NCI-H345 (cell line): ENCODE measurements at places on chromosomes 2 and 18.

DNA sequence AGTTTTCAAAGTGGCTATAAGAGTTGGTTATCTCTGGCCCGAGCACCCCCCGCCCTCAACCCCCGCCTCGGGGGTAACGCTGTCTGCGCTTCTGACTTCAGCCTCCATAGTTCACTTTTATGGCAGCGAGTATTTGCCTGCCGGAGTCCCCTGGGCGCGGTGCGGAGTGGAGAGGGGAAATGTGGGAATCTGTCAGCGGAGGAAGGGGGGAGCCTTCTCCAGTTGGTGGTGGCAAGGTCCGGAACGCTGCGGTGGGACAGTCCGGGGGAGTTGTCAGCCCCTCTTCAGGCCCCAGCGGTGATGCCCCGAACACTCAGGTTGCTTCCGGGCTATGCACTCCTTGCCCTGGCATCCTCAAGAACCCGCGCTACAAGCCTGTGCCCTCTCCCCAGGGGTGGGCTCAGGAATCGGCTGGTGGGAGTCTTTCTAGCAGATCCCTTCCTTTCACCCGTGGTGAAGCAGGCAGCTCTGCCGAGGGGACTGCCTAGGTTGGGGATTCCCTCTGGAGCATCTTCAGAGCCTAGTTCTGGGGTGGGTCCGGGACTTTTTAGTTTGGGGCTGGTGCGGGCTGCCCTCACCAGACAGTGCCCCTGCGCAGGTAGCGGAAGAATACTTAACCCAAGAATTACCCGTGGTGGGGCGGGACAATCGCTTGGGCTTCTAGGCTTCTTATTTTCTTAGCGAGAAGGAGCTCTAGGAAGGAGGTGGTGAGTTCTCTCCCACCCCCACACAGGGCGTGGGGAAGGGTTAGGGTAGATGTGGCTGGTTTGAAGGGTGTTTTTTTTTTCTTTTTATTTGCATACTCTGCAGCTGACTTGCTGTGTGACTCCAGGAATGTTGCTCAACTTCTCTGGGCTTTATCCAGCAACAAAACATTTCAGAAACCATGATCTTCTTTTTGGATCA lies 1.6 kb downstream of the ATOH8 start:
- DNase-seq: no peak

- peak; percentile 88 for DNase-seq
Observed at GRCh38 chr2:207796585-207797350, 27.1 kb upstream of the FZD5 start.

DNA sequence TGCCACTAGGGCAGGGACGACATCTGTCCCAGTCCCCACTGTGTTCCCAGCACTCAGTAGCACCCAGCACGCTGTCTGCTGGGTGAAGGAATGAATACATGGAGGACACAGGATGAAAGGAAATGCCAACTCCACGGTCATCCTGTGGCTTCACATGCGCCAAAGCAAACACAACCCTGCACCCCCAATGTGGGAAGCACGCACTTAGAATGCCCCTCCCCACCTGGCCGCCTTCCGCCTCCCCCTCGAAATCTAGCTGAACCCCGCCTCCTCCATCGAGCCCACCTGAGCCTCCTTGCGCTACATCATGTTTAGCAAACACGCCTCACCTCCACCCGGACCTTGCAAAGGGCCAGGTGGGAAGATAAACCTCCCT lies 33.9 kb downstream of the ADCY3 start:
- no peak for DNase-seq

GRCh38 chr18:23114911-23115310 lies 20.4 kb upstream of the CABLES1 start:
- no peak for DNase-seq

GRCh38 chr18:23943903-23944624 lies 70.5 kb upstream of the TTC39C start:
- no peak for DNase-seq
